ENCODE measurements at places on chromosomes 1 and 21.

DNA sequence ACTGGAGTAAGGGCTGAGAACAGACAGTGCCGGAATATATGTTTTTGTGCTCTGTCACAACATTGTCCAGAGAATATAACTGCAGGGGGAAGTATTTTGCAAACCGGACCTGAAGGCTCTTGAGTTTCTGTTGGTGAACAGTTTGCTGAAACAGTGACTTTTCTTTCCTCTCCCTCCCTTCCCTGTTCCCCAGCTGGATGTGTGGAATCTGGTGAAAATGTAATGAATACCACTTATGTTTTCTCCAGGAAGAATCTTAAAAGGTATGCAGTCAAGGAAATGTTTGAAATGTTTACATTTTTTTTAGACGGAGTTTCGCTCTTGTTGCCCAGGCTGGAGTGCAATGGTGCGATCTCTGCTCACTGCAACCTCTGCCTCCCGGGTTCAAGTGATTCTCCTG, 23.4 kb downstream of the CHAF1B start:
- no peak for DNase-seq

DNA sequence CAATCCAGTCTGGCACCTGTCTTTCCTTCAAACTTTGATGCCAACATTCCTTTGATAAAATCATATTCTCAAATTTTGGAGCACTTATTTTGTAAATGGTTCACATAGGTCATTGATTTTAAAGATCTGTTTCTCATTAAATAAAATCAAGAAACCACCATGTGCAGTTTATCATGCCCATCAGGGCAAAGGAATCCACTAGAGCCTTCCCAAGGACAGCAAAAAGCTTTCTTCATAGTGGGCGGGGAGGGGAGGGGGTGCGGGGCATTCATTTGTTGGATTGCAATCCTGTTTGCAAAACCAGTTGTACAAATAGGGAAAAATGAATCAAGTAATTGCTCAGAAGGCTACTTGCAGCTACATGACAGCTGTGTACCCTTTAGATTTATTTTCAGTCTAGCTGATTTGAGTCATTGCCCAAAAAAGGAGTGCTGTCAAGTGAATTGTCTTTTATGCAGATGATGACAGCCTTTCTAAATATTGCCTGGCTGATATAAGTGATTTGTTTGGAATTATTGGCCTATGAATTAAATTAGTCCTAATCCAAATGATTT, 23.0 kb downstream of the LRRC8B start:
- DNase-seq: no peak

DNA sequence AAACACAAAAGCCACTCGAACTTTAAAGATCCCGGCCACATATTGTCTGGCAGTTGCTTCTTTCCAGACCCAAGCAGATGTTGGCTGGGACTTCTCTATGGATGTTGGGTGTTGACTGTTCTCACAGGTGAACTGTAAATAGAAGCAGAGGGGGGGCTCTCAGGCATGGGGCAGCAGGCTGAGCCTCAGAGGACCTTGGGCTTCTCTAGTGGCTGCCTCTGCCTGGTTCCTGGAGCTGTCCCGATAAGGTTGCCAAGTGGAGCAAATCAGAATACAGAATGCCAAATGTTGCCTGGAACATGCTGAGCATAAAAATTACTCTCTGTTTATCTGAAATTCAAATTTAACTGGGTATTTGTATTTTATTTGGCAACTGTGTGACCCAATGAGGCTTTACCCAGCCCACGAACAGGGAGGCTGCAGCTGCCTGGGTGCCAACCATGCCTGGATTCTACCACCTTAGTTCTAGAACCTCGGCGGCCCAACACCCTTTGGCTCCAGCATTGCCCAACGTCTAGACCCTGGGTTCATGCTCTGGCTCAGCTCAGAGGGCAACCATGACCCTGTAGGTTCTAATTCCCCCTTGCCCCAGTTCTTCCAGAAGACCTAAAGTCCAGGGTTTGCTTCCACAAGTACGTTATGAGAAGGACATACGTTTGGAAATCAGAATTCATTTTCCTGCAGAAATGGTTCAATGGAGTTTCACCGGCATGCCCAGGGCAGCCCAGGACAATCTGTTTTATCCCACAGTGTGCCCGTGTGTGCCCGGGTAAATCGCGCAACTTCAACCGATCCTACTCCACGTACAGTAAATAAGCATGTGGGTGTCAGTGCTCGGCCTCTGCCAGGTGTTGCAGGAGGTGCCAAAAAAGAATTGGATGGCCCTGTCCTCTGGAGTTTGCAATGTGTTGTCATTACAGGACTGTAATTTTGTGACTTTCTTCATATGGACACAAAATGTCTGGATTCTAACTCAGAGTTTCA, 5.4 kb upstream of the SLC45A1 start:
- DNase-seq: no peak

DNA sequence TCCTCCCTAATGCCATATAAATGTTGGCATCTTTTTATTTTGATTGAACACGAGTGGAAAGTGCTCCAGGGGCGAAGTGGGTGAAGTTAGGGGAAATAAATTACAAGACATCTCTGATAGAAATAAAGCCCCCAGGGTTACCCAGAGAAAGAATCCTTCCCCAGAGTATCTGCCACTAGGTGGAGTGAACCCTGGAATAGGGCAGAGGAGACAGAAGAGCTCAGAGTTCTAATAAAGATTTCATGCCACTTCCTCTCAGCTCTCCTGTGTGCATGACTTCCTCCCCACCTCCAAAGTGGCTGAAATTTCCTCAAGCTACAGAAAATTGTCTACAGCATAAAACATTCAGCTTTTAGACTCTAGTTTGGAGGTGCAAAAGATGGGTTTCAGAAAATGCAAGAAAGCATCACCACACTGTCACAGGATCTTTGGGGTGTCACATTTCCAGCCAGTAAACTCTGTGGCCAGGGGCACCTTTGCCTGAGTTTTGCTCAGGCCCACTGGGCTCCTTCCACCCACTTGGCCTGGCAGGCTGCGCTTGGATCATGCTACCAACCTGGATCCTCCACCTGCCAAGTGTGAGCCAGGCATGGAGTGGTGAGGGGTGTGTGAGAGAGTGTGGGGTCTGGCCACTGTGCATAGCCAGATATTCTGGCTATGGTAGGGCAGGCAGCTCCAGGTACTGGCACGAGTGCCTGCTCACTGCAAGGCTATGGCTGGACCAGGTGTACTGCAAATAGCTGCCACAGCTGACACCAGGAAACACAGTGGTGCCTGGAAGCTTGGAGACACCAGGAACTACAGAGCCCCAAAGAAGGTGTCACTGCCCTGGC, 208.8 kb upstream of the USP25 start:
- no peak for DNase-seq

Data from left cardiac atrium (tissue), 4 donors.